Stimulated activated naive CD8-positive, alpha-beta T cell treated with anti-CD3 and anti-CD28 coated beads, Interleukin-15, amount 100 ng/mL, for 72 hours (primary cell): ENCODE measurements at places on chromosomes 13 and 19.

DNA sequence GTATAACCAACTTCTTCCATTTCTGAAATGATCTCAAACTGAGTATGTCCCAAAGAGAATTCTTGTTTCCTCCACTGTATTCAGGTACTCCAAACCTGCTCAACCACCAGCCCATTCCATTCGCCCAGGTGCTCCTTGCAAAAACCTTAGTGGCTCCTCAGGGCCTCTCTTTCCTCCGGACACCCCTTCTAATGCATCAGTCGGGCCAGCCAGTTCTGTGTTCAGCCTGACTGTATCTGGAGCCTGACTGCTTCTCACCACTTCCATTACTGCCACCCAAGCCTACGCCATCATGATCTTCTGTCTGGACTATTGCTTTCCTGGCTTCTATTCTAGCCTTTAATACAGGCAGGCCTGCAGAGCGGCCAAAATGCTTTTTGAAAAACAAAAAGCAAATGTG is 1.5 kb downstream of the PHF11 start:
- DNase-seq = no peak

DNA sequence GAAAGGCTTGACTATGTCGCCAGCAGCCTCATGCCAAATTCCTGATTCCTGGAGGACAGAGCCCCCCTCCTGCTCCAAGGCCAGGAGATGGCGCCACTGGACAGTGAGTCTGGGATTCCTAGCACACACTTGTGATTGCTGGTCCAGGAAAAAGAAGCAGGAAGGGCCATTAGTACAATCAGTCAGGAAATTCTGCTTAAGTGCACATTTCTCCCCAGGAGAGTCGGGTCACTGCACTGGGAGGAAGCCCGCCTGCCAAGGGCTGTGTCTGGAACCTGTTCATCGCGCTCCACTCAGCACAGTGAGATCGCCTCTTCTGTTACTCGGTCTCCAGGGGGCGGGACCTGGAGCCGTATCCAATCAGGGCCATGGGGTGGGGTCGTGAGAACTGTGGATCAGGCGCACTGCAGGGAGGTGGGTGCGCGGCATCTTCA is 65.1 kb downstream of the ZNF823 start:
- DNase-seq = no peak

GRCh38 chr13:21701460-21701859 is 30.6 kb downstream of the FGF9 start:
- no peak for DNase-seq

GRCh38 chr13:92510416-92510815 is 716.2 kb upstream of the GPC6 start:
- DNase-seq = no peak

DNA sequence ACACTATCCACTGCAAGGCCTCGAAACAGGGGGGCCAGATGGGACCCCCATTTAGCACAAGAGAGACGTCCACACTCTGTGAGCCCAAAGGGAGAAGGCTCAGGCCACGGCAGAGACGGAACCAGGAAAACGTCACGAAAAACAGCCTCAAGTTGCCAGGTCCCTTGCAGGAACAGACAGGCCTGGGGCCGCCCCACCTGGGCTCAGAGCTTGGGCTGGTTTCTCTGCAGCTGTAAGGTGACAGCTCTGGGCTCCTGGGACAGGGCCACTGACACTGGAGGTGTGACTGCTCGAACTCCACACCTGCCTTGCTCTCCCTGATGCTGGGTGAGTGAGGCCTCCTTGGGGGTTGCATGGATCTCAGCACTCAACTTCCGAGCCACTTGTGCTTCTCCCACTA is 3.2 kb downstream of the ZNF787 start:
- no peak for DNase-seq

DNA sequence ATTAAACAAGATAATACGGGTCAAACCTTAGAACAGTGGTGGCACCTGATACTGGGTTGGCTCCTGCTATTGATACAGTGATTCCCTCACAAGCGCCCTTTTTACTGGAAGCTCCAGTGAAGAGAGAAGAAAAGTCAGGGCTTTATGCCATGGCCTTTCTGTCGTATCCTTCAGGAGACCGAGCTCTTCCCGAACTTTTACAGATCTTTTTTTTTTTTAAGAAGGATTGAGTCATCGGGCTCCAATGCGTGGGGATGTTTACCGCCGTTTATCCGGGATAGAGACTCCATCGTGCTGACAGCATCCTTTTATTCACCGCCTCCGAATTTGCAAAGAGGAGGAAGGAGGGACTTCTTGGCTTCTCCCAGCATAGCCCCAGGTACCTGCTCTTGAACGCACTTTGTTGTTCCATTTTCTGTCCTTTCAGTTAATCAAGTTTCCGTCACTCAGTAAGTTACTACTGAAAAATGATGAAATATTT is 574 bp downstream of the ZNF227 start:
- no peak for DNase-seq

DNA sequence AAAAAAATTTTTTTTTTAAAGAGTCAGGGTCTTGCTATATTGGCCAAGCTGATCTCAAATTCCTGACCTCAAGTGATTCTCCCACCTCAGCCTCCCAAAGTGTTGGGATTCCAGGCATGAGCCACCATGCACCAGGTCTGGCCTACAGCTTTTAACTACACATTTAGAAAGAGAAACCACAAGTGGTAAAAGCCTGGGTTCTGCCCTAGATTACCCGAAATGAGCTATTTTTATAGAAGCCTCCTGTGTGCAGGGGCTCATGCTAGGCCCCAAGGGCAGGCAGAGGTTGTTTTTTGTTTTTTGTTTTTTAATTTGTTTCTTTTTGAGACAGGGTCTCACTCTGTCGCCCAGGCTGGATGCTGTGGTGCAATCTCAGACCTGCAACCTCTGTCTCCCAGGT is 14.0 kb upstream of the MYADM start:
- no peak for DNase-seq
